Right forelimb (tissue), 1 donor: ENCODE measurements at places on chromosomes 4 and X.

DNA sequence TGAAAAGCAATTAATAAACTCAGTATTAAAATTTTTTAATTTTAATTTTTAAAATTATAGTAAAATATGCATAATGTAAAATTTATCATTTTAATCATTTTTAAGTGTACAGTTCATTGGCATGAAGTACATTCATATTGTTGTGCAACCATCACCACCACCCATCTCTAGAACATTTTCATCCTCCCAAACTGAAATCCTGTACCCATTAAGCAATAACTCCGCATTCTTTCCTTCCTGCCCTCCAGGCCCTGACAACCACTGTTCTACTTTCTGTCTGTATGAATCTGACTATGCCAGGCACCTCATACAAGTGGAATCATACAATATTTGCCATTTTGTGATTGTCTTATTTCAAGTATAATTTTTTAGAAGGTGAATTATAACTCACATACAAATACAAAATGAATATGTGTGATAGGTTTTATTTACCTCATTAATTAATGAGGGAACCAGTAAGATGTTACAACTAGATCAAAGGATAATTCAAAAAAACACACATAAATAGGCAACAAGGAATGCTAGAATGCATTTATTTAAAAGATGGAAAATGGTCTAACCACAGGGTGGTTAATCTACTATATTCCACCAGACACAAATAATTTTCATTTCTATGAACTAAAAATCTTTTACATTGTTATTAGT is 13.1 kb upstream of the AFF1 start:
- DNase-seq, result no peak

DNA sequence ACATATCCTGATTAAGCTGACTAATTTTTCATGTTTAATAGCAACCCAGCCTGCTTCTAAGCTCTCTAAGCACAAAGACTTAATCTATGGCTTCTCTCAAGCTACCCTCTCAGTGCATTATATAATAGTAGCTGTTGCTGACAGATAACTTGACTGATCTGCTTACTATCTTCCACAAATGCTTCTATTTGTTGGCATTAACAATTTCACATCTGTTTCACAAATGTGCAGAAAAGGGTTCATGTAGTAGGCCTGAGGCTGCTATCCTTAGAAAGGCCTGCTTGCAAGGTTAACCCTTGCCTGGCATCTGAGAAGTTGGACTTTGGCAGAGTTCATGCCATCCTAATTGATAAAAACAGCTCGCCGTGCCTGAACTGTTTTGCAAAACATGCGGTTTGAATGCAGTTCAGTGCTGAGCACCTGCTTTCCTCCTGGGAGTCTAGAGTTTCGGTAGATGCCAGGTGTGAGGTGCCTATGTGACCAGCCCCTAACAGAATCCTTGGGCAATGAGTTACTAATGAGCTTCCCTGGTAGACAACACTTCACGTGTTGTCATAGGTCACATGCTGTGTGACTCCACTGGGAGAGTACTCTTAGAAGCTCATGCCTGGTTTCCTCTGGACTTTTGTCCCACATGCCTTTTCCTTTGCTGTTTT is 68.4 kb downstream of the NSG1 start:
- DNase-seq, result no peak

- DNase-seq, result peak; percentile 53
These were observed 102.4 kb downstream of the CLNK start for GRCh38 chr4:10582059-10582686.

DNA sequence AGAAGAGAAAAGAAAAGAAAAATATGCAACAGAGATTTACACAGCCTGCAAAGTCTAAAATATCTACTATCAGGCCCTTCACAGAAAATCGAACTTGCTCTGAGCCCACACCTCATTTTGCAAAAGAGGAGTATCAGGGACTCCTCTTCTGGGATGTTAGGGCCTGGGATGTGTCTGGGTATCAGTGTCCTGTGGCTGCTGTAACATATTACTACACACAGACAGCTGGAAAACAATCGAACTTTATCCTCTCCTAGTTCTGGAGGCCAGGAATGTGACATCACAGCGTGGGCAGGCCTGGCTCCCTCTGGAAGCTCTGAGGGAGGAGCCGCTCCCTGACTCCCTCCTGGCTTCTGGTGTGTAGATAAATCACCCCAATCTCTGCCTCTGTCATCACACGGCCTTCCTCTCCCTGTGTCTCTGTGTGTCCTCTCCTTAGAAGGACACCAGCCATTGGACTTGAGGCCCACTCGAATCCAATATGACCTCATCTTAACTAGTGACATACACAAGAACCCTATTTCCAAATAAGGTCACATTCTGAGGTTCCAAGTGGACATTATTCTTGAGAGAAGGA is 52.9 kb downstream of the PPP2R2C start:
- no peak for DNase-seq

GRCh38 chrX:46200413-46200812 is 344.8 kb downstream of the ZNF674 start:
- no peak for DNase-seq

- no peak for DNase-seq
These were observed 4.1 kb downstream of the GRID2 start for GRCh38 chr4:92307866-92308265.

DNA sequence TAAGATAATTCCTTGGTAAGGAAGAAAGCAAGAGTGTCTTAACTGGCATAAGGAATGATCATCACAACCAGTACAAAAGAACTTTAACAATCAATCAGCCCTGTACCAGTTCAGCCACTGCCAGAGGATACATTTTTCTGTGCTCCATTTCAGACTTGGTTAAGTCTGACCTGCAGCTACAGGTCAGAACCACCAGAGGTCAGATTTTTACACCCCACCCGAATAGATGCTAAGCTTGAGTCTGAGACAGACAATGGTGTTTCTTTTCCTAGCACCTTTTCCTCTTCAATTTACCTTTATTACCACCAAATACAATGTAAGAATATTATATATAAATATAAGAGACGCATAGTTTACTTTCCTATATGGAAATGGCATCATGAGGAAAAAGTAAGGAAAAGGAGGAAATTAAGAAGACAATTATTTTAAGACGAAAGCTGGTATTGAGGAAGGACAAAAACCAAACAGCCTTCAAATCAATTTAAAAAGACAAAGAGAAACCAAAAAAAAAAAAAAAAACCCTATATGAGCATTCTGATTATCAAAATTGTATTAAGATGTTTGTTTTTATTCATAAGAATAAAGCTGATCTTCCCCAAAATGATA is 215.3 kb upstream of the TTC29 start:
- DNase-seq, result no peak

GRCh38 chrX:29477878-29478277 is 737.5 kb upstream of the MAGEB2 start:
- no peak for DNase-seq

GRCh38 chr4:102627831-102628523 is 126.8 kb downstream of the NFKB1 start:
- no peak for DNase-seq

- DNase-seq, result no peak
These were observed 43.5 kb downstream of the CLCN3 start for GRCh38 chr4:169663831-169664230.

- no peak for DNase-seq
These were observed 2548.3 kb downstream of the ARAP2 start for GRCh38 chr4:33696041-33696440.

GRCh38 chr4:74934888-74935287 is 2.0 kb downstream of the PARM1 start:
- DNase-seq, result no peak

DNA sequence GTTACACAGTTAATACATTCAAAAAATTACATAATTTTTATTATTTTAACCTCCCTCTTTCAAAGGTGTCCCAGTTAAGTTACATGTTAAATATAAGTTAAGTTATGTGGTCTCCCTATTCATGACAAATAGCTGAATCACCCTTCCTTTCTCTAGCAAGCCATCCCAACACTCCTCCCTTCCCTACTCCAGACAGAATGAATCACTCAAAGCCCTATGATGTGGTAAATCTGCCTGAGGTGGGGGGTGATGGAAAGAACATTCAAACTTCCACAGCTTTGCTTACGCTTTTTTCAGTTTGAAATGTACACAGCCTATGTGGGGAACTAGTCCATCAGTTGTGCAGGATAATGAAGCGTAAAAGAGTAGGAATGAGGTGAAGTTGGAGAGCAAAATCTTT is 90.2 kb downstream of the CXCL13 start:
- DNase-seq, result no peak

- no peak for DNase-seq
These were observed 127.4 kb upstream of the UNC5C start for GRCh38 chr4:95676190-95676589.

- no peak for DNase-seq
These were observed 228.5 kb downstream of the PCDH7 start for GRCh38 chr4:30948653-30949052.

GRCh38 chrX:140050906-140051305 is 85.6 kb upstream of the CXorf66 start:
- DNase-seq, result no peak

GRCh38 chrX:130173190-130173895 is 1.6 kb downstream of the RAB33A start:
- DNase-seq, result no peak

DNA sequence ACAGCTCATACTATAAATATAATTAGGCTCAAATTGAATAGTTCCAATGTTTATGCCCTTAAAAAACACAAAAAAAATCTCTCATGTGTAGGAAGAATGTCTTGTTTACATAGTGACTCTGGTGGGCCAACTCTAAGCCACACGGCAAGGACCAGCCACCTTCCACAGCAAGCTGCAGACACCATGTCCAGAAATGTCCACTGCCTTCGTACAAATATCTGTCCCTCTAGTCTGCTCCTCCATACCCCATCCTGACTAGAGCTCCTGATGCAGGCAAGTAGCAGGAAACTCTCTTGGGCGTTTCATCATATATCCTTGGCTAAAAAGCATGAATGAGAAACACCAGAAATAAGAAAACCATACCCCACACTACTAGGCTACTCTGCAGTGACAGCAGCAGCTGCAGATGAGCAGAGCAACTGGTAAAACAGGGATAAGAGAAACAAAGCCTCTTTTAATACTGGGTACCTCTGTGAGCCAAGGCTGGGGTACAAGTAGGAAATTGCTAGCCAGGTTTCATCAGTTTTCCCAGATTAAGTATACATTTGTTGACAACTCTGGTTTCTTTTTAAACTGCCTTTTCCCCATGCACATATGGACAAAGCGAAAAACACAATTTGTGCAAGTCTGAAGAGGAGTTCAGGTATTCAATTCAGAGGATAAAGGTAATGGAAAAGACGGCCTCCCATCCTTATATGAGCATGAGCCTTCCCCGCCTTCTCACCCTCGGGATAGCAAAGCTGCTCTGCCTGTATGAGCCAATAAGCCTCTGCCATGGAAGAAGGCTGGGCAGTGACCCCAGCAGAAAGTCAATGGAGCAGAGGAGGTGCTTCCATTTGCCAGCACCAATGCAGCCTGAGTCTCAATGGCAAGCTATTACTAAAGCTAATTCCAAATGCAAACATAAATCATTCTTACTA is 245.4 kb downstream of the DCLK2 start:
- DNase-seq, result no peak

- no peak for DNase-seq
These were observed 706.9 kb upstream of the TENM3 start for GRCh38 chr4:181536196-181536746.

DNA sequence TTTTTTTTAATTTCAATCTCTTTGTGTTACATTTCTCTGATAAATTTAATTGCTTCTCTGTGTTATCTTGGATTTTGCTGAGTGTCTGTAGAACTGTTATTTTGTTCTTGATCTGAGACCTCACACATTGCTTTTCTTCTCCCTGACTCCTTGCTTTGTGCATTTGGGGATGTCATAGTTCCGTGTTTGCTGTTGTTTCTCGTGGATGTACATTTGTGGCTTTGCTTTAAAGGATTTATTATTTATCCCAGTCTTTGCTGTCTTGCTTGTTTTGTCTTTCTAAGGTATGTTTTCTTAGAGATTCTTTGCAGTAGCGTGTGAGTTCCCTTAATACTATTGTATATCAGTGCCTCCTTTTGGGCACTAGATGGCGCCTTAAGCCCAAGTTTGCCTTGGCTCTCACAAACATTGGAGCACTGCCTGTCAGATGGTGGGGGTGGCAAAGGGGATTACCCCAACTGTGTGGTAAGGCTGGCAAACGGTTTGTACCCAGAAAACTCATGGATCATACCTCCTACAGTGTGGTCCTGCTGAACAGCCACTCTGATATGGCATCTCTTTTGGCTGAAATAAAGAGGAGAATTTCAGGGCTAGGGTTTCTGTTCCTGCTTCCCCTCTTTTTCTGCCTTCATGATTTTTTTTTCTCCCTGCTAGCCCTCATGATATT is 96.4 kb downstream of the PGRMC2 start:
- peak; percentile 71 for DNase-seq

GRCh38 chr4:89847571-89848325 is 10.8 kb upstream of the SNCA start:
- DNase-seq, result no peak

- no peak for DNase-seq
These were observed 199.6 kb downstream of the AASDH start for GRCh38 chr4:56187688-56188087.

DNA sequence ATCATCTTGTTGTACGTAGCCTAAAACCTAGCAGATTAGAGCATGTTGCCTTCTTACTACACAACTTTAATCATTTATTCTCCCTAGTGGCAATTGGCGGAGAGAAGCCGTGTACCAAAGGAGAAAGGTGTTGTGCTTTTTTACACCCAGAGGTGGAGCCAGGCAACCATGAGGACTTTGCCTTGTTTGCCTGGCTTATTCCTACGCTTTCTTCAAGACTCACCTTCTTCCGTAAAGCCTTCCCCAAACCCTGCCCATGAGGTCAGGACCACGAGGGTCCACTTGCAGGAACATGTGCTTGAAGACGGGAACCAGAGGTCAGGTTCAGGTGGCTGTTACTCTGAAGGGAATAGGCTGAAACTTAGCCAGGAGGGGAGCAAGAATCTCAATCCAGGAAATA is 290.5 kb downstream of the RAB28 start:
- no peak for DNase-seq

- no peak for DNase-seq
These were observed 34.4 kb downstream of the PTCHD1 start for GRCh38 chrX:23369027-23369426.

GRCh38 chr4:104848597-104849225 is 298.0 kb upstream of the TET2 start:
- no peak for DNase-seq

GRCh38 chr4:72665171-72665968 is 96.3 kb upstream of the ADAMTS3 start:
- no peak for DNase-seq

DNA sequence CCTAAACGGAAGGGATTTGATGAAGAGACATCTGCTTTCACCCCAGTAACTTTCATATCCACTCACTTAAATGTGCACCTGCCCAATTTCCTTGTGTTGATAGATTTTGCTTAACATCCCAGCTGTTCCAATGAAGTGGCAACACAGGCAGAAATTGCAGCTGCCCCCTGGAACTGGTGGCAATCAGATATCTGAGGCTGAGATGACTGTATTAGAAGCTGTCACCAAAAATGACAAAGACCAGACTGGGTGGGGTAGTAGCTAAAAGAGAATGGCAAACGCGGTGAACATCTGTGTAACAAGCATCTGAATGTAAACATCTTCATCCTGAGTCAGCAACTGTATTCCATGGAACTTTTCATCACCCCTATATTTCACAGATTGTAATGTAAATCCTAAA is 17.1 kb downstream of the GABRA2 start:
- no peak for DNase-seq

GRCh38 chr4:71550220-71551165 is 211.7 kb downstream of the SLC4A4 start:
- no peak for DNase-seq
